ENCODE measurements at places on chromosomes 1 and 21.

DNA sequence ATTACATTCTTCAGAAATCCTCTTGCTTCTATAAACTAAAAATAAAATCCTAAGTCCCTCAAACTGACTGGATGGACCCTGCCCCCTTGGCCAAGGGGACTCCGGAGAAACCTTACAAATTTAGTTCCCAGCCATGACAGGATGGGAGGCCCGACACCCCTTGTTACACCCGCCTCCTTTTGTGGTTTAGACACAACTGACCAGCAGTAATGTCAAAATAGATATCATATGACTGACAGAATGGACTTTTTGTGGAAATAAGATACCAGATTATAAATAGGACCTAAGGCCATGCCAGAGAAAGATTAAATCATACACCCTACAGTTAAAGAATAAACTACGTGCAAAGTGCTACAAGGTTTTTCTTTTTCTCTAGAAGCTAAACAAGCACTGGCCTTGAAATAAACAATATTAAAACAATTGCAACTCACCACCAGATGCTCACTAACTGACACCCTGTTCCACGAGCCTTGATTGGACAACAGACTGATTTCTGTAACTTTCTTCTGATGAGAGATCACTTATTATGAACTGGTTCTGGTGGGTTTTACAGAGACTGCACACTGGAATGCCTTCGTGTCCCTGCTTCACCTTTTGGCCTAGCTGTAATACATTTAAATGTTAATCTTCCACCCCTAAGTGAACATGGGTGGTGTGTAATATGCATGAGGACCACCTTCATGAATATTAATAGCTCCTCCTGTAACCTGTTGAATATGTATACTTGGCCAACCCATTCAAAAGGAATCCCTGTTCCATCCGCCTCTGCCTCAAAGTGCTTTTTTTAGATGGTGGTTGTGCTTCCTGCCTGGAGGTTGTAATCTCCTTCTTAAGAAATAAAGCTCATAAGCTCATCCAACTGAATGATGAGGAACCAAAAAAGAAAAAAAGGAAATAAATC lies 99.6 kb downstream of the ODF2L start:
- no peak for DNase-seq

- peak; percentile 83 for DNase-seq
Measured at GRCh38 chr1:156480411-156481192, 20.0 kb downstream of the MEF2D start.

DNA sequence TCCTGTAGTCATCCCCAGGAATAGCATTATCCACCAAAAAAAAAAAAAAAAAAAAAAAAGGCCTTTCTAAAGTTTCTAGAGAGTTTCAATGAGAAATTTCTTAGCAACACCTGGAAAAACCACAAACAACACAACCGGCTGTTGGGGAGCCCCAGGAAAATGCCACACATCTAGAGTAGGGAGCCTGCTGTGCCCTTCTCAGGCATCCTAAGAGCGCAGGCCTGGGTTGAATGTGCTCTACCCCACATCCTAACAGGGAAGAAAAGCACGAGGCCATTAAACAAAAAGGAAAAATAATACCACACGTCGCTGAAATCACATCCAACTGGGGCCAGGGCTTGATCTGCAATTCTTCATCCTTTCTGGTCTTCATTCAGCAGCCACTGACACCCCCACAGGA lies 367.5 kb downstream of the TGFB2 start:
- no peak for DNase-seq

DNA sequence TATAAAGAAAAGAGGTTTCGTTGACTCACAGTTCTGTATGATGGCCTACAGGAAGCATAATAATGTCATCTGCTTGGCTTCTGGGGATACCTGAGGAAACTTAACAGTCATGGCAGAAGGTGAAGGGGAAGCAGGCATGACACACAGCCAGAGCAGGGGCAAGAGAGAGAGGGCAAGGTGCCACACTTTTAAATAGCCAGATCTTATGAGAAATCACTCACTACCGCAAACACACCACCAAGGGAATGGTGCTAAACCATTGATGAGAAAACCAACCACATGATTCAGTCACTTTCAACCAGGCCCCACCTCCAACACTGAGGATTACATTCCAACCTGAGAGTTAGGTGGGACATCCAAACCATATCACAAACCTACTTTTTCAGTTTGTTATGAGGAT lies 245.9 kb upstream of the SGIP1 start:
- no peak for DNase-seq

GRCh38 chr1:198519639-198520501 lies 20.6 kb downstream of the ATP6V1G3 start:
- peak; percentile 51 for DNase-seq

DNA sequence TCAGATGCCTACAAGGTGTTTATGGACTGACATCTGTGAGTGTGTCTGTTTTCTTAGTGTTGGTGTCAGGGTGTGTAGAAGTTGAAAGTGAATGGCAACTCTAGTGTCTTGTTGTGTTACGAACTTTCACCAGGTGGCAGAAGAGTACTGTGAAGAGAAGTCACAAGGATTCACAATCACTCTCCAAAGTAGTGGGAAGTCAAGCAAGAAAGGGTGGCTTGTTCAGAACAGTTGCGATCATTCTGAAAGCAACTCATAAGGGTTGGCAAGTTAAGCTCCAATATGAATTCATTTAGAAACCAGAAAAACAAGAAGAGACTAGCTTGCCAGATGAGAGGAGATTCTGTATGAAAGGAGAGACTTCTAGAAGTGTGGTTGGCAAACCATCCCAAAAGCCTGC lies 86.1 kb downstream of the FASLG start:
- peak; percentile 42 for DNase-seq

GRCh38 chr21:25029580-25029979 lies 577.7 kb downstream of the MRPL39 start:
- DNase-seq = no peak

DNA sequence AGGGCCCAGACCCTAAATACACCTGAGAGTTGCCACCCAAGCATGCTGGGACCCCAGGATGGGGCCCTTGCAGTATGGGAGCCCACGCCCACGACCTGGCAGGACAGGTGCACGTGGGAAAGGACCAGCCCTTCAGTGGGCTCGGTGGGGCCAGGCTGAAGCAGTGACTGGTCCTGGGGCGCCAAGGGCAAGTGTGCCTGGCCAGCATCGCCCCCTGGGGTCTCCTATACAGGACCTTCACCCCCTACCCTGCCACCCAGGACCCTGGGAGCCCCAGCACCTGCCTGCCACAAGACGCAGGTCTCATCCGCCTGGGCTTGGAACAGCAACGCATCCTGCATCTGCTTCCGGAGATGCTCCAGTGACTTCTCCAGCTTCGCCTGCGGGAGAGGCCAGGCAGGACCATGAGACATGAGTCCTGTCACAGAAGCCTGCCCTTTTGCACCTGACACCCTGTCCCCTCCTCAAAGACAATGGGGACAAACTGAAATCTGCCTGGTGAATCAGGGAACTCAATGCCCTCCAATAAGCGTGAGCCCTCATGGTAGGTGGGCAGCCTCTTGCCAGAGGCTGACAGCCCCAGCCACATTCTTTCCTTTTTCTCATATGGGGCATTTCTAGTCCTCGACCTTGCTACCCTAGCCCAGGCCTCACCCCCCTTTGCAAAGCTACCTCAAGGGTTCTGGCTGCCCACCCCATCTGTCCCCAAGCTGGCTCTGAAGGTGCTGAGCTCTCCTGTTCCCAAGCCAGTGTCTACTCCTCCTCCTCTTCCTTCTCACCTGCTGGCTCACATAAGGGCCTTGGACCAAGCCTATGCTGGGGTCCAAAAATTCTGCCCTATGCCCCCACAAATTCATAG lies 4.6 kb downstream of the TRIM11 start:
- no peak for DNase-seq

GRCh38 chr1:231972111-231972445 lies 345.5 kb downstream of the DISC1 start:
- no peak for DNase-seq

DNA sequence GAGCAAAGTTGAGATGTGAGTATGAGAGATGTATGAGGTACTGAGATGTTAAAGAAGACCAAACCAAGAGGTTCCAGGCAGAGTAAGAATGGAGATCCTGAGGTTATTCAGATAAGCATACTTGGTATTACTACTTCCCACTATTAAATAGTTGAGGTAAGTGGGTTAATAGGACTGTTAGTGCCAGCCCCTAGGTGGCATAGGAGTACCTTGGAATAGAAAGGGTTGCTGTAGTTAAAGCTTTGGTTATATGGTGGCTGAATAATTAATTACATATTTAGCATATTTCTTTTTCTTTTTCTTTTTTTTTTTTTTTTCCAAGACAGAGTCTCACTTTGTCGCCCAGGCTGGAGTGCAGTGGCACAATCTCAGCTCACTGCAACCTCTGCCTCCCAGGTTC lies 397.9 kb upstream of the TMPRSS15 start:
- no peak for DNase-seq

GRCh38 chr1:172394811-172395210 lies 25.7 kb upstream of the C1orf105 start:
- DNase-seq = no peak

- DNase-seq = no peak
Measured at GRCh38 chr1:54814126-54814498, 13.0 kb upstream of the TTC22 start.

DNA sequence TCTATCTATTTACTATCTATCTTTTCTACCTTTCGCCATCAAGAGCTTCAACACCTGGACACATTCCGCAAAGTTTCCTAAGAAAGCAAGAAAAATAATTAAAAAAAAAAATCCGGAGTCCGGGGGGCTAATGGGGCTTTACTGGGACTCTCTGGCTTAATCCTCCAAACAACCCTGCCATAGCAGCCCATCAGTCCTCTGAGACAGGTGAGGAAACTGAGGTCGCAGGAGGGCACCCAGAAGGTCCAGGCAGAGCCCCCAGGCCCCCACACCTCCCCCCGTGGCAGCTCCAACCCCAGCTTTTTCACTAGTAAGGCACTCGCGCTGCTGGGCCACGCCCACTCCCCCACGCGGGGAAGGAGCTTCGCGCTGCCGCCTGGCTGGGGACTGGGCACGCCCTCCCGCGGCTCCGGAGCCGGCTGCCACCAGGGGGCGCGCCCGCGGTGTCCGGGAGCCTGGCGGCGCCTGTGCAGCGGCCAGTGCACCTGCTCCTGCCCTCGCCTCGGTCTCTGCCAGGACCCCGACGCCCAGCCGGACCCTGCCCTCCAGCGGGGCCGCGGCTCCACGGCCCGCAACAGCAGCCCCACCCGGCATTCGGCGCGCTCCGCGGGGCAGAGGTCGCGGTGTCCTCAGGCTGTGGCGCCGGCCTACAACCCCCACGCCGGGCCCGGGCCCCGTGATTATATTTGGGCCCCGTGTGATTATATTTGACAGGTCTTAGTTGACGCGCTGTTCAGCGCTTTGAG lies 54.1 kb upstream of the SAMD11 start:
- DNase-seq = peak; percentile 88

DNA sequence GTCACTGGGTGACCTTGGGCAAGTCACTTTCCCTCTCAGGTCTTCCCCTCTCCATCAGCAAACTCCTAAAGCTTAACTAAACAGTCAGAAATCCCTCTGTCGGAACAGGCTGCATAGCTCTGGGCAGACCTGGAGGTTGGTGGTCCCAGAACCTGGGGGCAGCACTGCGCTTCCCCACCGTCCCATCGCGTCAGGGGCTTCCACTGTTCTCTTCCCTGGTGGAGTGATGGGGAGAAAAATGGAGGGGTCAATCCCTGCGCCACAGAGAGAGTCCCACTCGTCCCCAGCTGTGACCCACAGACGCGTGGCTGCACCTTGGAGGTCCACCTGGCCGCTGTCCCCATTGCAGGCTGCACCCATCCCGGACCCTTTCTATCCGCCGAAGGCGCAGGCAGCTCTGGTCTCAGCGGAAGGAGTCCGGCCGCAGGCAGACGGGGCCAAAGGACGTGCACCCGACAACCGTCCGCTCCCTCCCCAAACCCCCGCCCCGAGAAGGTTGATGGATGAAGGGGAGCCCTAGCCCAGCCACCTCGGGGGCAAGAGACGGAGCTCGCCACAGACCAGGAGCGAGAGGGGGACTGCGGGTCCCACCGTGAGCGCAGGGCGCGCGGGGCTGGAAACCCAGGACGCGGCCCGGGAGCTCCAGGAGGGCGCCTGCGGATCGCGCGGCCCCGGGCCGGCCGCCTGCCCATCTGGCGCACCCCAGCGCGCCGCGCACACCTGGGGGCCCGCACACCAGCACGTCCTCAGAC lies 588 bp upstream of the WNT3A start:
- no peak for DNase-seq

DNA sequence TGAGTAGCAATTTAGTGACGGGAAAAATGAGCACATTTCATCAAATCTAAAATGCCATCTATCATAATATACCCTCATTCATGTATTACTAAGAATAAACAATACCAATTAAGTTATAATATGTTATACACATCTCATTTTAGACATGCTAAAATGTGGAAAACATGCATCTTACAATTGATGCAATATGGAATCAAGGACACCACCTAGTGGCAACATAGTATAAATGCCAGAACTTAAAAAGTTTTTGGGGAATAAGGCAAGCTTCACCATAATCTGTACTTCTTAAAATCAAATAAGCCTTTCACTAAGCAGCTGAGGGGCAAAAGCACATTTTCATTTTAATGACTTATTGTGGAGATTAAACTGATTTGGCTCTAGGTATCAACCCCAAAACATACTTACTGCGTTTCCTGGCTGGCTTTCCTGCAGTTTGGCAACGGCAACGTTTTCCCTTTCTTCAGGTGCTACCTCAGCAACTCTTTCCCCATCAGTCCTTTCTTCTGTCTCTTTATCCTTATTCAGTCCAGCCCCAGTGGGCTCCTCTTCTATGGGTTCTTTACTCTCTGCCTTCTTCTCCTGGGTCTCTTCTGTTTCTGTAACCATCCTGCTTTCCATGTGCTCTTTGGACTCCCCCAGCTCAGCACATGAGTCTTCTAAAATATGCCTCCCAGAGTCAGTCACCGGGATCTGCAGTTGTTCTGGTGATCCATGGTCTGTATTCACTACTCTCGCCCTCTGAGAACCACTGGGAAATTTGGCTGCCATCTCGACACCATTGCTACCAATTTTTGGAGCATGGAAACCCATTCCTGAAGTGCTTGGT lies 11.4 kb downstream of the SDE2 start:
- peak; percentile 55 for DNase-seq

GRCh38 chr1:77631751-77632150 lies 50.7 kb downstream of the ZZZ3 start:
- no peak for DNase-seq

DNA sequence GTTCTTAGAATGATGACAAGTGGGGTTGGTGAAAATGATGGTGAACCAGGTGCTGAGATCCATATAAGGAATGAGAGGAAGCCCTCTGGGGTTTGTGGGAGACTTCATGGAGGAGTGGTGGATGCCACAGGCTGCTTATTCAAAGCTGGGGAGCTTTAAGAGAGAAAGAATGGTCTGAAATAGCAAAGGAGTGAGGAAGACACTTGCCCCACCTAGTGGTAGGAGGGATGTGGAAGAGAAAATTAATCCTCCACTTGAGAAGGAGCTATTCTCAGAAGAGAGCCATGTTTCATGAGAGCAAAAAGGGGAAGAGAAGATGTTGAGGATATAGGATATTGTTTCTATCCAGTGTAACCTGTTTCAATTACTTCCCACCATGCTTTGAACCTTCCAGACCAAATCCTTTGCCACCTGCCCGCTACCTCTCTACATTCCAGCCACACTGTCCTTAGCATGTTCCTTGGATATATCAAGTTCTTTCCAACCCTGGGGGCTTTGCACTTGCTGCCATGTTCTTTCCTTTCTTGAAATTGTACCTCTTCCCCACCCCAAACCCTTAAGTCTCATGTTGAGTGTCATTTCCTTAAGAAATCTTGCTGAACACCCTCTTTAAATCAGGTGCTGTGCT lies 19.6 kb upstream of the ZNF648 start:
- peak; percentile 33 for DNase-seq

- no peak for DNase-seq
Measured at GRCh38 chr1:224212618-224213061, 29.6 kb downstream of the DEGS1 start.
